ENCODE measurements at places on chromosomes 1 and 21.

DNA sequence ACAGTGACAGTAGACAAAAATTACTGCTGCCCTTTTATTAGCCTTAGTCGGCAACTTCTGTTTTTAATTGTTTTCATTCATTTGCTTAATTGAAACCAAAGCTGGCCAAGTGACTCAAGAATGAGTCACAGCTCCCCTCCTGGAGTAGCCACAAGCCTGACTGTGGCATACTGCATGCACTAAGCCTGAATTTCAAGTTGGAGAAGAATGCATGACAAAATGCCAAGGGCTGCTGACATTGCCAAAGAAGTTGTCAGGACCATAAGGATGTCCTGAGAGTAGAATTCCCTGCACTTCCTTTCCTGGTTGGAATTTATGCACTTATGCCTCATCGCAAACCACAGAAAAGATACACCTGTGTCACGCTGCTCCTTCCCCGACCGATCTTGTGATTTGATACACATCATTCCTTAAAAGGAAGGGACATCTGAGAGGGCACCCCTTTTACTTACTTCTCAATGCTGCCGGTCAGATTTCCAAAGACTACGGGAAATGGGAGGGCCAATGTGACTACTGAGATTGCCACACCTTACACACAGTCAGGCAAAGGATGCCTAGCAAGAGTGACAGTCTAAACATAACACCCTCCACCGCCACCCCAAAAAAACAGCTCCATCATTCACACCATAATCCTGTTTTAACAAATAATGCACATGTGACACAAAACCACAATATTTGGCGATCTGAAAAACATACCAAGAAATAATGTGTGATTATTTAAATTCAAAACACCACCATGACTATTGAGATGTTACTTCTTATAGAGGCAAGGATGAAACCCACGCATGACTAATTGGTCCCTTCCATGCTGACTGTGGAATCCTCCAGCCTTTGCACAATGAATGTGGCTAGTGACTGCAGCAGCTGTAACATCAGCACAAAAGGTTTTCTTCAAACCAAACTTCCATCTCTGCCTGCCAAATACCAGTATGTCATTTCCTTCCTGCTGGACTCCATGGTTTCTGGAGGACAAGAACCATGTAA lies 28.2 kb downstream of the VAV3 start:
- peak; percentile 31 for DNase-seq

DNA sequence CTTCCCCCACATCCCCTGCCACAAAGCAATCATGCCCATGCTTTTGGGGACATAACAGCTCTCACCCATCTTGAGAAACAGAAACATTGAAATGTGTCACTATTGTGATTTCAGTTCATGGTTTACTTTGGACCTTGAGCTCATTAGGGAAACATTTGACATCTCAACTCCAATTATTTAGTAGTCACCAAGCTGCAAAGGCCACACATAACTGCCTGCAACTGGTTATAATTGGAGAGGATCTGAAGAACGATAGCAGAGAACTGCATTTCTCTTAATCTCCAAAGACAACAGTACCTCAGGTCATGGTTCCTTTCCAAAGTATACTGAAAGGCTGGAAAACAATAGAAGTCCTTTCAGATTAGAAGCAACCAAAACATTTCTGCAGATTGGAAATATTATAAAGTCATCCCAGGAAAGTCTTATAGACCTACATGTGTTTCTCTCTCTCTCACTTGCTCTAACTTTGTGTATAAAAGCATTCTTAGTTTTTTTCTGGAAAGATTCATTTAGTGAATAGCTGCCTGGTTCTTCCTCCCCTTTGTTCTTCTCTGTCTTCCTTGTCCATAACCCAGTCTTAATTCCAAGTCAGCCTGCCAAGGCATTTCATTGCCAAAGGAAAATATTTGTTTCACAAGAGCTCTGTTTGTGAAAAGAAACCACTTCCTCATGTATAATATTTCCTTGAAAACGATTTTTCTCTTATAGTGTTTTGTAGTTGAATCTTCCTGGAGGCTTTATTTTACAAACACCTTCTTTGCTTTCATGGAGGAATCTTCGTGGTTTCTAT lies 426.8 kb downstream of the ADGRL2 start:
- DNase-seq = no peak

DNA sequence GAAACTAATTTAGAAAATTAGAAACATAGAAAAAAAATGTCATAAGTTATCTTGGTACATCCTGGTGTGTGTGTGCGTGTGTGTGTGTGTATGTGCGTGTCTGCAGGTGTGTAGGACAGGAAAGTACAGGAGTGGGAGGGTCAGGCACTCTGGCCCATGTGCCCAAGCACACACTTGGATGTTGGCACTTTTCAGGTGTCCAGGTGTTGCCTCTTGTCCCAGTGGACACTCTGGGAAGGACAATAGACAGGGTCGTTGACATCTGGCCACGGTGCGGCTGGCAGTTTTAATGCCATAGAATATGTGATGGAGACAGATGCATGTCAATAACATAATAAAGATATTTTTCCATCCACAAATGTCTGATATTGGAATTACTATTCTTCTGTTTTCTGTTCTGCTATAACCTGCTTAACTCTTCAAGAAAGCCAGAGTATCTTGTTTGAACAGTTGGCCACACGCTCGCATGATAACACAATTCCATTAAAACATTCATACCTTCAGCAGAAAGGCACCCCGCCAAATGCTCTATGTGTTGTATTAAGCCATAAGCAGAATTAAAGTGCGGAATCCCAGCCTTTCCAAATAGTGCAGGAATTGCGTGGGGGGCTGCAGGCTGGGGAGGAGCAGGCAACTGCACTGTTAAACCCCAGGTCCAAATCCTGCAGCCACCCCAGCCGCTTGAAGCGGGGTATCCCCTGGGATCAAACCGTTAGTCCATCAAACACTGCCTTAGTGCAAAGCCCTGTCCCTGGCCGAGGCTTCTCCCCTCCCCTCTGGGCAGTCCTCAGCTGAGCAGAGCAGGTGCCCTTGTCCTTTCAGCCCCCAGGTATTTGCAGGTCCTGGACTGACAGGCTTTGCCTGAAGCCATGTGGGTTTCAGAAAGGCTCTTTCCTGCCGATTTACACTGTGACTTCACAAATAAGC lies 390.0 kb downstream of the CAMTA1 start:
- DNase-seq = no peak

GRCh38 chr1:205883792-205884191 lies 33.9 kb upstream of the PM20D1 start:
- no peak for DNase-seq

DNA sequence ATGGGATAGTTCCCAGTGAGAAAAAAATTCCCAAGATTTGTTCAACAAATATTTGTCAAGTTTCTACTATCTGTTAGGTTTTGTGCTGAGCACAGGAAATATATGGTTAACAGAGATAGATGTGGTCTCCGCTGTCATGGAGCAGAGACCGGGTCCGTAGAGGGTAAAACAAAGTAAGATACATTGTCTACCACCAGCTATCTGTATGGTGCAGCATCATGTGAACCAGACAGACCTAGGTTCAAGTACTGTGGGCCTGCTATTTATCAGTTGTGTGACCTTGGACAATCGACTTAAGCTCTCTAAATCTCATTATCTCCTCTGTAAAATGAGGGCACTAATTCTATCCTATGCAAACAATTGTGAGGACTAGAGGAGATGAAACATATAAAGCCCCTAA lies 109.8 kb downstream of the DUSP10 start:
- no peak for DNase-seq
